ENCODE measurements at places on chromosomes 2 and 18. TPM values are rescaled to one million over a fixed set of nuclear protein-coding genes. Genes with fewer than 3 reads are reported as not detected.

The ZNF521 gene
- 94.4 TPM for total RNA-seq

The ZFAND2B gene
- 31.2 TPM for total RNA-seq

The OSR1 gene
- total RNA-seq = 95.0 TPM

The POTEE gene
- total RNA-seq = not detected

The GGCX gene
- total RNA-seq = 54.7 TPM

The CARF gene
- 13.5 TPM for total RNA-seq

The SERPINB2 gene
- total RNA-seq = 19.6 TPM

The TDRD15 gene
- total RNA-seq = not detected

The TEX44 gene
- total RNA-seq = not detected

The DSG4 gene
- total RNA-seq = not detected

The EVX2 gene
- under 0.01 TPM for total RNA-seq

The PUM2 gene
- total RNA-seq = 54.8 TPM

The PSMD14 gene
- total RNA-seq = 53.8 TPM

The TMBIM1 gene
- 175 TPM for total RNA-seq

The ANKRD36 gene
- total RNA-seq = 24.3 TPM

The MAP4K3 gene
- total RNA-seq = 65.4 TPM

The TMEM200C gene
- not detected for total RNA-seq

The NGEF gene
- 2.1 TPM for total RNA-seq

The PSMA8 gene
- total RNA-seq = not detected

The MROH2A gene
- not detected for total RNA-seq

The RFTN2 gene
- 17.5 TPM for total RNA-seq

The IAH1 gene
- total RNA-seq = 58.9 TPM

The SIGLEC15 gene
- 1.9 TPM for total RNA-seq

The MOCOS gene
- 14.5 TPM for total RNA-seq

The DCDC2C gene
- not detected for total RNA-seq

The LYPD6B gene
- total RNA-seq = 18.6 TPM

The MARCO gene
- total RNA-seq = not detected

The LYPD1 gene
- total RNA-seq = under 0.01 TPM

The DTNA gene
- total RNA-seq = 8.7 TPM

The SERPINB3 gene
- total RNA-seq = not detected

The FOXD4L1 gene
- 0.32 TPM for total RNA-seq

The RIT2 gene
- not detected for total RNA-seq

The PLCD4 gene
- total RNA-seq = 6.7 TPM

The CFAP53 gene
- 0.32 TPM for total RNA-seq

The MAP3K2 gene
- 73.5 TPM for total RNA-seq

The REEP1 gene
- total RNA-seq = not detected

The ZNF397 gene
- 13.4 TPM for total RNA-seq

The CCDC138 gene
- 4.1 TPM for total RNA-seq

The ALPP gene
- total RNA-seq = not detected

The SMYD1 gene
- not detected for total RNA-seq

The KIAA1328 gene
- total RNA-seq = 12.5 TPM

The DSG2 gene
- total RNA-seq = 0.12 TPM

The TNFAIP6 gene
- total RNA-seq = 13.1 TPM

The APCDD1 gene
- total RNA-seq = 511 TPM

The CDH19 gene
- total RNA-seq = not detected

The CIB4 gene
- not detected for total RNA-seq

The DNAH6 gene
- total RNA-seq = 0.32 TPM

The CNTNAP5 gene
- total RNA-seq = 0.12 TPM

The TRIM43 gene
- total RNA-seq = not detected

The COL4A3 gene
- total RNA-seq = not detected

The COLEC11 gene
- total RNA-seq = not detected

The FEV gene
- not detected for total RNA-seq

The LONRF2 gene
- total RNA-seq = not detected

The PASK gene
- 91.1 TPM for total RNA-seq

The GALR1 gene
- total RNA-seq = not detected

The GTF2A1L gene
- 1.2 TPM for total RNA-seq

The ATF2 gene
- 99.1 TPM for total RNA-seq

The POLR1B gene
- 19.6 TPM for total RNA-seq
